ENCODE measurements at places on chromosomes 12 and 14.

DNA sequence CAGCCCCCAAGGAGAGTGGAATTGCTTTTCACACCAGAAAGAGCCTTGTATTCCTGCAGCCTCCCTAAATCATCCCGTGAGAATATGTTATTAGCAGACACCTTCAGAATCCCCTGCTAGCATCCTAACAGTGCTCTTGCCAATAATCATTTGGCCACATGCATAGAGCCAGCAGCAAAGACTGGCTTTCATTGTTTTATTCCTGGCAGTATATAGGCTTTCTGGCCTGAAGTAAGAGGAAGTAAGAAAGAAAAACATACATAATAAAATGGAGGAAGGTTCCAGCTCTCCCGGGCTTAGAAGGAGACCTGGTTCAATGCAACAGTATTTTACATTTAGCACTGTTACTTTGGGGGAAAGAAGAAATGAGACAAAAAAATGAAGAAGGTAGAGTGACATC is 176.7 kb upstream of the ATF7IP start:
- no peak for DNase-seq

- no peak for DNase-seq
Observed at GRCh38 chr14:101475456-101476257, 85.6 kb upstream of the DIO3 start.

DNA sequence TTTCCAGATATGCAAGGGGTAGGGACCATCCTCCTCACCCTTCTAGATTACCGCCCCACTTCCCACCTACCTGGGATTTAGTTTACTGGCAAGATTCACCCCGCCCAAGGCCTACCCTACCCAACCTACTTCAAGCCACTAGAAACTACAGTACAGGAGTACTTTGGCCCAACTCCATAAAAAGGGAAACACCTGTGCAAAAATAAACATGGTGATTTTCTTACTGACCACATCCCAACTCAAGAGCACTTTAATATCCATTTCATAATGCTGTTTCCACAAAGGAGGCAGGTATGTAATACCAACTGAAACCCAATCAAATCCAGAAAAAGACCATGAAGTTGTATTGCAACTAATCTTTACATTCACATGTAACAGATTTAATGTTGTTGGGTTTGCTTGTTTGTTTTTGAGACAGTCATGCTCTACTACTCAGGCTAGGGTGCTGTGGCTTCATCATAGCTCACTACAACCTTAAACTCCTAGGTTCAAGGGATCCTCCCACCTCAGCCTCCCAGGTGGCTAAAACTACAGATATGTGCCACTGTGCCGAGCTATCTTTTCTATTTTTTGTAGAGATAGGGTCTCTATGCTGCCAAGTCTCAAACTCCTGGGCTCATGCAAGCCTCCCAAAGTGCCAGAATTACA is 41.7 kb upstream of the RAP1B start:
- no peak for DNase-seq

GRCh38 chr14:52110441-52111086 is 41.7 kb upstream of the NID2 start:
- no peak for DNase-seq

DNA sequence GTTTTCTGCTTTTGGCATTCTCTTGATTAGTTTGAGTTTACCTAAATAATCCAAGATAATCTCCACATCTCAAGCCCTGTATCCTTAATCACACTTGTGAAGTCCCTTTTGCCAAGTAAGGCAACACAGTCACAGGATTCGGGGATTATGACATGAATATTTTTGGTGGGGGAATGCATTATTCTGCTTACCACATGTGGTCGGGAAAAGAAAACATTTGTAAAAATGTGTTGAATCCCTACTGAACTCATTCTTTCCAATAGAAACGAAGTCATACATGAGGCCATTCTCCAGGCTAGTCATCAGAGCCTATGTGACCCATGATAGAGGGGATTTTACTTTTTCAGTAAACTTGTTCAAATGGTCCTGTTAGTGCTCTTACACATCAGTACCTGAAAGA is 58.5 kb upstream of the PRICKLE1 start:
- no peak for DNase-seq

DNA sequence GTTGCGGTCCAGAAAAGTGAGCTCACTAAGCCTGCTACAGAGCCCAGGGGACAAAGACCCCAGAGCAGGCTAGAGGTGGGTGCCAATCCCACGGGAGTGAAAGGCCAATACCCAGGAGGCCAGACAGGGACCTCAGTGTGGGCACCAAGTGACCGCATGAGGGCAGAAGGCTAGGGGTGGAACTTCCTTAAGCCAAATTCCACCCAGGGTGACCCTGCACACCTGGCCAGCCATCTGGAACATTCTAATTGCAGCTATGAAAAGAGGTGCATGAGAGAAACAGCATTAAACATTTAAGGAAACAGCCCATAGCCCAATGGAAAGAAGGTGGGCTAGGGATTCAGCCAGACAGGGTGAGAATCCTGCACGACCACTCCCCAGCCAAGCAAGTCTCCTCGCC is 19.4 kb downstream of the GLTP start:
- DNase-seq: no peak

DNA sequence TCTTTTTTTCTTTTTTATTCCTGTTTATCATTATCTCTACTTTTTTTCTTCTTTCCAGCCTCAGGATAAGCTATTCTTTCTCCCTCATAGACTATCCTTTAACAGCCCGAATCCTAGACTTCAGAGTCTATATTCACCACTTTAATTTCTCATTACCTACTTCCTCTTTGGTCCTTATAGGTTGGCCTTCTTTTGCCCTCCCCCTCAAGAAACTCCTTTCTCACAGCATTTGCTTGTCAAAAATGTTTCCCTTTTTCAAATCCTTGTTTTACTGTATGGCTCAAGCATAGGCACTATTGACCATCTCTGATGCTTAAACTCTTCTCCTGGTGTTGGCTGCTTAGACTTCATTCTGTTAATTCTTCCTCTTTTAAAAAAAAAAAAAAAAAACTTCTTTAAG is 52.5 kb downstream of the KIAA0586 start:
- DNase-seq: no peak

- no peak for DNase-seq
Observed at GRCh38 chr12:9851927-9852326, 17.2 kb downstream of the CLEC2B start.

GRCh38 chr12:115375186-115375991 is 691.4 kb upstream of the TBX3 start:
- DNase-seq: peak; percentile 9

- DNase-seq: no peak
Observed at GRCh38 chr12:108289350-108290161, 49.6 kb downstream of the CMKLR1 start.

DNA sequence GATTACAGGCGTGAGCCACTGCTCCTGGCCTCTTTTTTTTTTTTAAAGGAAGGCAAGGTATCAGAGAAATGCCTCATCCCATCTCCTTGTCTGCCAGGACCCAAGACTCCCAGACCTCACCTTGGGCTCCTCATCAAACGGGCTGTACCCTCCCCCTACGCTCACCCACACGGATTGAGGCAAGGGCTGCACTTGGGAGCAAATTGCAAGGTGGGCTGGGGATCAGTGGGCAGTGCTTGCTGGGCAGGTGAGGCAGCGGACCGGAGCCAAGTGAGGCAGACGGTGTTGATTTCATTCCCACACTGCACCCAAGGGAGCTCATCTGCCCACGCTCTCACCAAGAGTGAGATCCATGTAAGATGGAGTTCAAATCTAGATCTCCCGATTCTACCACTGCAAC is 41.0 kb upstream of the DICER1 start:
- no peak for DNase-seq

DNA sequence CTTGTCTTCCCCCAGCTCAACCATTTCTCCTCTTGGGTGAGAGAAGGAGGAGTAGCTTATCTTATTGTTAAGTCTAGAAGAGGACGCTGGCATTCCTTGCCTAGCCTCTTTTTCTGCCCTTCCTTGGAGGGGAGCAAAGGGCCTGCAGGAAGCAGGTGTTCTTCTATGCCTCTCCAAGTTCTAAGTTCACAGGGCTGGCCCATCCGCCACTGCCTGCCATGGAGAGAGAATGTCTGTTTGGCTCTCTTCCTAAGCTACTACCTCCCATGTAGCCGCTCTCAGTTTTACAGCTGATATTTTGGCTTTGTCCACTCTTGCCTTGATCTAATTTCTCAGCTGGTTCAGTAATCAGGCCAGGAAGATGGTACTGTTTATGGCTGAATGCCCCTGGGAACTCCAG is 201.2 kb downstream of the NTF3 start:
- no peak for DNase-seq

DNA sequence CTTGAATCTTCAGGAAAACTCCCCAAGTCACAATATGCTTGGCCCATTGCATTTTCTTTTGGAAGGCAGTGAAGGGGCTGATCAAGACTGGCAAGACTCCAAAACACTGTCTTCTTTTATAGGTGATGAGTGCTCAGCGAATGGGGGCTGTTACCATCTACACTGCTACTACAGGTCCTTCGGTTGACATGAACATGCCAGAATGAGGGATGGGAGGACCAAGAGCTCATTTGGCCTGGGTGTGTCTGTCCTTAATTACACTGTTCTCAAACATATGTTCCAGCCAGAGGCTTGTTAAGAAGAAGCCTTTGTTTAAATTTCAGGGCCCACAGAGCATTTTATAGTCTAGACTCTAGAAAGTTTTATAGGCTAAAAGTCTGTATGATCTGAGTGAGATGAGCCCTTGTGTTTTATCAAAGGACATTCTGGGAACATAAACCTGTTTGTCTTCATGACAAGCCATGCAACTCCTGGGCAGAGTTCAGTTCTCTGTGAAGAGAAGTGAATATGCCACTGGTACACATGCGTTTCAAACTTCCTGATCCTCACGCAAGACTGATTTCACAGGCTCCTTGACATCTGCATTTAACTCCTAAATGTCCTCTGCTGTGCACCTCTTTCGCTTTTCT is 4.7 kb upstream of the FAM234B start:
- DNase-seq: no peak

DNA sequence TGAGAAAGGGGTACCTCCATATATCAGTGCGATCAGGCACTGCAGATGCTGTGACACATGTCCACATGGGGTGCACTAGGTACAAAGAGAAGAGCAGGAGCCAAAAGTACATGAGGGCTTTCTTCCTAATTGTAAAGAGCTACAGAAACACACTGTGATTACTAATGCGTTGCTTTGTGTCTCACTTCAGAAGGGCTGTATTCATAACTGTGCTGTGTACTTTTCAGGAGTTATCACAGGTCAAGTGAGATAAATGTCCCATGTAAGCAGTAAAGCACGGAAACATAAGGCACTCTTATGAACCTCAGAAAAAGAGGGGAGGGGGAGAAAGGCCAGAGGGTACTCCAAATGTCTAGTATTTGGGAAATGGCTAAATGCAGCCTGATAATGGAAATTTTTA is 10.6 kb downstream of the SPRING1 start:
- DNase-seq: no peak

DNA sequence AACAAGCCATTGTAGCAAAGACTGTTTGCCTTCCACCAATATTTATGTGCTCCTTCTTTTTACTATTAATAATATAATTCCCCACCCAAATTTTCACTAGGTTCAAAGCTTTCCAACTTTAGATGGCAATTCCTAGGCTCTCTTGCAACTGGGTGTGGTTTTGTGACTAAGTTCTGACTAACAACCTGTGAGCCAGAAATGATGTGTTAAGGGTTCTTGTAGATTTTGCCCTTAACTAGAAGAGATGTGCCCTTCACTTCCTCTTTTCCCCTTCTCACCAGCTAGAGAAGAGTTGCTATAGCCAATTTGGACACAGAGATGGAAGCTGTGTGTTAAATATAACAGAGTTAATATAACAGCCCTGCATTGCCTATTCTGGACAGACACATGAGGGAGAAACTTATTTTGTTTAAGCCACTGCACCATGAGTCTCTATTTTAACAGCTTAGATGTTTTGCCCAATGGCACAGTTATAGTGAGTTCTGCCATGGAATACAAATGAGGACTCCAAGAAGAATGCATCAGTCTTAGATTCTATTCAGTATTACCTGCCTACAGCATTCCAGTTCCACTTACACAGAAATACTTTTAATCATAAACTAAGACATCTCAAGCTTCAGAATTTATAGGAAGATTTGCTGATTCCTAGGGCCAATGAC is 216.2 kb downstream of the DUSP6 start:
- no peak for DNase-seq

DNA sequence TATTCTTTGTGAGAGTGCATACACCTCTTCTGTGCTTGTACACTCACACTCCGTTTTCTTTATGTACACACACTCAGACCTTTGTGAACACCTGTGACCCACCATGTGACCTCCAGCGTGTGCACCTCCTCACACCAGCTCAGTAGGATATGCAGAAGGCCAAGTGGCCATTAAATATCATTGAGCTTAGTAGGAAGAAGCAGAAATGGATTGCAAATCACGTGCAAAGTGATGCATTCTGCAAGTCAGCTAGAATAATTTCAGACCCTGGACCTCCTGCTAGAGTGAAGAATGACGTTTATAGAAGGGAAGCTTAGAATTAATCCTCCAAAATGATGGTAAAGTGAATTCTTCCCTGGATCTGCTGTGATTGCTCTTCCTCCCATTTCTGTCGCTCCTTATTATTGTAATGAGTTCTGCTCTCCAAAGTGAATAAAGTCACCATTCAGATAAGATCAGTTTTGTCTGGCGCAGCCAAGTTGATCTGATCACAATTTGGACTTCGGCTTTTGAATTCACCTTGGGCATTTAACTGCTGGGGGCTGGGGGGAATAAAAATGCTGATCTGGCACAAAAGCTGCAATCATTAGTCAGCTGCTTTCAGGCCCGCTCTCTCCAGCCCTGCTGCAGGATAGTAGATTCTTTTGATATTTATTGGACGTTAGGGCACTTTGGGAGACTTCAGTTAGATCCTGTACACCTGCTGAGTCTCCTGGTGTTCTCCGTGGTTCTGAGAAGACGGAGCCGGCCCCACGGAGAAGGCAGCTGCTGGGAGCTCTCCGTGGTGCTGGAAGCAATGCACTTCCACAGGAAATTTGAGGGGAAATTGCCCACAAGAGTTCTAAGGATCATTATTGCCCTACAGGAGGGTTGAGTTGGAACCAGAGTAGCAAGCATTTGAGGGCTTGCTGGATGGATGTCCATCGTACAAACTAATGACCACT is 12.4 kb upstream of the NRXN3 start:
- no peak for DNase-seq

DNA sequence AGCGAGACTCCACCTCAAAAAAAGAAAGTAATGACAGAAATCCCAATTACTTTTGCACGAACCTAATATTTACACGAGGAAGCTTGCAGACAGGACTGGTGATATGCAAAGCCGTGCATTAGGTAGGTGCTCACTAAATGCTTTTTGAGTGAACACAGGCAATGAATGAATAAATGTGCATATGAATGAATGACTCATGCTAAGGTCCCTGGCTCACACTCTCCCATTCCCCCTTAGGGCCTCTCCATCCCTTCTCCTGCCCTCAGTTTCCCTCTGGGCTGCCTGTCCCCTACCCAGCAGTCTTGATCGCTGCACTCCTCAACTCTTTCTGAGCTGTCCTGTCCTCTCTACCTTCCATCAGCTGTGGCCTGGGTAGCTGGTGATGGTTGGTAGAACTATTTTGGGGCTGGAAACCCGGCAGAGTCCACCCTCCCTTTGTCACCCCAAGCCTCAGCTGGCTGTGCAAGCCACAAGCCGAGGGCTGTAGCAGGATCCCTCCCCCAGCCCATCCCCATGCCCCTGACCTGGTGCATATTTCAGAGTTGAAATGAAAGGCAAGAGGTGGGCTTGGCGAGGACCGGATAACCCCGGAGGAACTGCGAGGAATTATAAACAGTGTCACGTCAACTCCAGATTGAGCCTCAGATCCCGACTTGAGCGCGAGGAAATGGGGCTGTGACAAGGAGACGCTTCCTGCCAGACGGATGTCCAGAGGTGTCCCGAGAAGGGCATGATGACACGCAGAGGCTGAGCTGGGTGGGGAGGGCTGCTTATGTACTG is 191.7 kb upstream of the GSC start:
- DNase-seq: no peak

Measured in HuH-7 (cell line).